ENCODE measurements at places on chromosomes 11 and 22.

DNA sequence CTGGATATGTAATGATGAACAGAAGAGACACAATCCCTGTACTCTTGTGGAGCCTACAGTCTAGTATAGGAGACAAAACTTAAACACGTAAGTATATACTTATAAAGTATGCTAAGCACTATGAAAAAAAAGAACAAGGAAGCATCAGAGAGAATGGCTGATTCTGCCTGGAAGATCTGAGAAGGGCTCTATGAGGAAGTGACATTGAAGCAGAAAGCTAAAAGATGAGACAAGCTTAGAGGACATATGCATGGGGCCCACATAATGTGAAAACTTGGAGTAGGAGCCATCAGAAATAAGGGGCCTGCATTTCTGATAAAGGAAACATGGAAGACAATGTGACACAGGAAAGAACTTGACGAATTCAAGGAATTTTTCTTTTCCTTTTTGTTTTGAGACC, 16.6 kb downstream of the SAA1 start:
- no peak for DNase-seq

GRCh38 chr11:15091625-15092024, 18.2 kb downstream of the CALCB start:
- no peak for DNase-seq

- no peak for DNase-seq
These were observed 2.6 kb downstream of the PATZ1 start for GRCh38 chr22:31343235-31344191.

GRCh38 chr11:106420048-106420665, 342.7 kb downstream of the AASDHPPT start:
- no peak for DNase-seq

DNA sequence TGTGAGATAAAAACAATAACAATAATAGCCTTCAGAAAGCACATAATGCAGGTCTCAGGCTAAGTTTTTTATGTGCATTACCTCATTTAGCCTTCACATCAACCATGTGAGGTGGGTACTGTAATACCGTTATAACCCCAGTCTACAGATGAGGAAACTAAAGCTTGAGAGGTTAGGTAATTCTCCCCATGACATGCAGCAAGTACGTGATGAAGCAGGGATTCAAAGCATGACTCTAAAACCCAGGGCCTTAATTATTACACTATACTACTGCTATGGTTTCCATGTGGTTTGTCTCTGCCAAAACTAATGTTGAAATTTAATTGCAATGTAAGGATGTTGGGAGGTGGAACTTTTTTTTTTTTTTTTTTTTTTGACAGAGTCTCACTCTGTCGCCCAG, 37.7 kb upstream of the FDX1 start:
- no peak for DNase-seq

- peak; percentile 93 for DNase-seq
These were observed at the start of gene NUDT8 for GRCh38 chr11:67629386-67630227. Gene NUDT8 (minus strand): TSS chr11:67629937. CDS start chr11:67629911, 26 bp downstream.

Data from natural killer cell treated with Interleukin-12 subunit alpha and Interleukin-12 subunit beta and Interleukin-15 and Interleukin-18, amount 100 ng/mL, for 72 hours (primary cell).